ENCODE measurements at places on chromosomes 4 and X.
A peak's percentile ranks its signal among the peaks of the same experiment; 100 is the strongest.

DNA sequence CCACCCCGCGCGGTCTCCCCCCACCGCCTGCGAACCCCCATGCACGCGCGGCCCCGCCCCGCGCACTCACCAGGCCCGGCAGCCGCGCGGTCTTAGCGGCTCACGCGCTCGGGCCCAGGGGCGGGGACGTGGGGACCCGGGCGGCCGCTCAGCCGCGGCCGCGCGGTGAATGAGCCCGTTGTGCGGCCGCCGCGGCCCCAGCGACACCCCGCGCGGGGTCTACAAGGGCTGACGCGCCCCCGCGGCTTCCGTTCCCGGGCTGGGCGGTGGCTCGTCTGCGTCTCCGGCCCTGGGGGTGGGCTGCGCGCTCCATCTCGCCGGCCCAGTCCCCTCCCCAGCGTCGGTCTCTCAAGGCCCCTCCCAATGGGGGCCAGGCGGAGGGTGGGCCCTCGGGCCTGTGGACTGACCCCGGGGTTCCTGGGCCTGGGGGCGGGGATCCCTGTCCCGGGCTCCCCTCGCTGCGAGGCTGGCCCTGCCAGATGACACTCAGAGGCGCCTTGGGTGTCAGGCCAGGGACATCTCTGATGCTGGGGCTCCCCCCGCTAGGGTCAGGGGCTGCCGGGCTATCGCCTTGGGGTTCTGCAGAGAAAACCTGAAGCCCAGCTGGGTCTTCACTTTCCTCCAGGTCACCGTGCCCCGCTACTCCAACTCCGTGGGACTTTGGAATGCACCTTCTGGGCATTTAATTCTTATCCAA, 4.3 kb upstream of the SLC26A1 start:
- no peak for DNase-seq

DNA sequence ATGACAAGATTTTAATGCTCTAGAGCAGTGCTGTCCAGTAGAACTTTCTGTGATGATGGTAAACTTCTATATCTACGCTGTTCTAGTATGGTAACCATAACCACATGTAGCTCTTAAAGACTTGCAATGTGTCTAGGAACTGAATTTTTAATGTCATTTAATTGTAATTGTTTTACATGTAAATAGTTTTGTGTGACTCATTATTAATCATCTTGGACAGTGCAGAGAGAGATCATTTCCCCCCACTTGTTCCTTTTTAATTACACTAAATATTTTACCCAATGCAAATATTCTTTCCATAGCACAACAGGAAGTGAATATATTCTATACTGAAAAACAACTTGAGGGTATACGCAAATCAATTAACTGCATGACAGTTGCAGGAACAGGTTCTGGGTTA, 5.8 kb downstream of the ATG4A start:
- no peak for DNase-seq

DNA sequence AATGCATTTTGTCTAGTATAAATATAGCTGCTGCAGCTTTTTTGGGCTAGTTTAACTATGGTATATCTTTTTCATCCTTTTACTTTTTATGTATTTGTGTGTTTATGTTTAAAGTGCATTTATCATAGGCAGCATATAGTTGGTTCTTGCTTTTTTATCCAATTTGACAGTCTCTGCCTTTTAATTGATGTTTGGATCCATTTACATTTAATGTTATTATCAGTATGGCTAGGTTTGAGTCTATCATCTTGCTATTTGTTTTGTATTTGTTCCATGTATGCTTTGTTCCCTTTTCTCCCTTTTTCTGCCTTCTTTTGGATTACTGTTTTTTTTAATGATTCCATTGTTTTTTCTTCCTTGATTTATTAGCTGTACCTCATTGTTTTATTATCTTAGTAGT, 40.3 kb downstream of the GNL3L start:
- DNase-seq: no peak

DNA sequence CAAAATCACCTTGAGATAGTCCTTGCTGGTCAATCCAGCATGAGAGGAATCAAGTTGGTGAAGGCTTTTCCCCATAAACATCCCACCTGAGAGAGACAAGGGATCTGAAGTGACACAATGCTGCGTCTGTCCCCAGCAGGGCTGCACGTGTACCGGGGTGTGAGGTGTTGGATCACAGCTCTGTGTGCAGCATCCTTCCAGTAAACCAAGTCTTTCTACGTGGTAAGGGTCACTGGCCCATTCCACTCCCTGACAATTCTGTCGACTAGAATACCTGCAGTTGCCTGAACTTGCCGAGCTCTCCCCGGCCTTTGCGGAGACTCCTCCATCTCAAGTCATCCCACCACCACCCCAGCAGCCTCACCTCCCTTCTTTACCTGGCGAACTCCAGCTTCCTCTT, 14.8 kb downstream of the HELT start:
- DNase-seq: no peak

GRCh38 chr4:72084587-72085011, 52.8 kb downstream of the NPFFR2 start:
- no peak for DNase-seq

- DNase-seq: no peak
Measured at GRCh38 chr4:55857586-55857985, 4.1 kb downstream of the EXOC1 start.

- DNase-seq: no peak
Measured at GRCh38 chrX:46626566-46626965, 53.0 kb downstream of the CHST7 start.

DNA sequence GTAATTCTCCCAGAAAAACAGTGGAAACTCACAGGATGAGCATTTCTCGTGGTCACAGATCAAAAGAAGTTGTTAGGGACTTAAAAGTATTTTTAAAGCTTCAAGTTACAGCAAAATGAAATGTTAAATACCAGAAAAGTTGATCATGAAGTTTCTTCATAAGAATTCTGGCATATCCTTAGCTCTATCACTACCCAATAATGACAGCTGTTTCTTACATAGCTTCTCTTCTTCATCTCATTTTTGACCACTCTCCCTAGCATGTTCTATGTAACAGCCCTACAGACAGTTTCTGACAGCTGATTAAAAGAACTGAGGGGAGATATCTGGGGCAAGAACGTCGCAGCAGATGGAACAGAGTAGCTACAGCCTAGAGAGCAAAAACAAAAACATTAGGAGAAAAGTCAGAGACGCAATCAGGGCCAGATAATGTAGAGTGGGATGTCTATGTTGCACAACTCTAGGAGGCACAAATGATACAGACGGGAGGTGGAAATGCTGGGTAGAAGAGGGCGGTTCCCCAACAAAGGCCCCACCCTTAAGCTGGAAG, 108.7 kb downstream of the CORIN start:
- DNase-seq: no peak

DNA sequence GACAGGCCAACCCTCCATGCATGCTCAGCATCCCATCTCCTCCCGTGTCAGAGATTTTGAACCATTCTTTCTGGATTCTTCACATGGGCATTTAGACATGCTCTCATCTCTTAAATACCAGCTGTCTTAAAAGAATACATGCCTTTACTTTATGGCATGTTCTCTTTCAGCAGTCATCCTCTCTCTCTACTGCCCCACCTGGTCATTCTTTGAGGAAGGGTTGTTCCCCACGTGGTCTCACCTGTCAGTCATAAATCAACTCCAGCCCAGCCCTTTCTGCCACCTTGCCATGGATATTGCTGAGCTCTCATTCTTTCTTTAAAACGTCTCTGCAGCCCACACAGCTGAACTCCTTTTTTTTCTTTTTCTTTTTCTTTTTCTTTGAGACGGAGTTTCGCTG, 111.3 kb downstream of the ARHGAP10 start:
- DNase-seq: no peak

- DNase-seq: peak; percentile 54
Measured at GRCh38 chr4:30719454-30720020, 632 bp upstream of the PCDH7 start.

DNA sequence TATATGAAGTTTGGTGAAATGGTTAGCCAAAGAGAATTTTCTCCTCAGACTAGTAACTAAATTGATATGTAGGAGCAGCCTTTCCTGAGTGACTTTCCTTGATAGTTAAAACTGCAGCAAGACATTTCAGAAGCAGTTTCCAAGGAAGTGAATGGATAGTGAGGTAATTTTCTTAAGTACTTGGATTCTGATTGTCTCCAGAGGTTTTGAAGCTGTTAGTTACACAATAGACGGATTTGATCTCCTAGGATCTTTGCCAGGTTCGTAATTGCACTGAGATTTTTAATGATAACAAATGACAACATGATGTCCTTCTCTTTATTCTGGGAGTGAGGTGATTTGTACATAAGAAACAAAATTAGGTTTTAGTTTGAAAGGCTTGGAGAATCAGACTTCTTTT, 29.2 kb downstream of the PRRG1 start:
- no peak for DNase-seq

GRCh38 chr4:119537586-119537985, 91.0 kb downstream of the PDE5A start:
- DNase-seq: no peak

DNA sequence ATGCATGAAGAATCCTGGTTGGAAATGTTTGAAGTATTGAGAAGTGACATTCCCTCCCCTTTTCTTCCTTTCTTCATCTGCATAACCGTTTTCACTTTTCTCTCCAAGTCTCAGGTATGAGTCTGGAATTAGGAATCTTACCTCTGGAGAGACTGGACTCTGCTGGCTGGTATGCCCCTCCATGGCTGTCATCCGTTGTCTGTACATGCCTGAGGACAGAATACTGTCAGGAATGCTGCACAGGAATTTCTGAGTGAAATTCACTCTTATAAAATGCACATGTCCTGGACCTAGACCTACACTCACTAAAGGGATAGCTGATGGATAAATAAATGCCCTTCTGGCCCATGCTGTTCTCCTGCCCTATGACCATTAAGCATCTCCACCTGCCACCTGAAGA, 179.5 kb downstream of the MSN start:
- DNase-seq: no peak

DNA sequence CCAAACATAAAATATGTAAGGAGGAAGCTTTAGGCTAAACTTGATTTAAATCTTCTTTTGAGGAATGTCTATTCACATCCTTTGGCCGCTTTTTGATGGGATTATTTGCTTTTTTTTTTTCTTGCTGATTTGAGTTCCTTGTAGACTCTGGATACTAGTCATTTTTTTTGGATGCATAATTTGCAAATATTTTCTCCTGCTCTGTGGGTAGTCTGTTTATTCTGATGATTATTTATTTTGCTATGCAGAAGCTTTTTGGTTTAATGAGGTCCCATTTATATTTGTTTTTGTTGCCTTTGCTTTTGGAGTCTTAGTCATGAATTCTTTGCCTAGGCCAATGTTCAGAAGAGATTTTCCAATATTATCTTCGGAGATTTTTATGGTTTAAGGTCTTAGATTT, 144.9 kb downstream of the MAGEC2 start:
- DNase-seq: no peak

DNA sequence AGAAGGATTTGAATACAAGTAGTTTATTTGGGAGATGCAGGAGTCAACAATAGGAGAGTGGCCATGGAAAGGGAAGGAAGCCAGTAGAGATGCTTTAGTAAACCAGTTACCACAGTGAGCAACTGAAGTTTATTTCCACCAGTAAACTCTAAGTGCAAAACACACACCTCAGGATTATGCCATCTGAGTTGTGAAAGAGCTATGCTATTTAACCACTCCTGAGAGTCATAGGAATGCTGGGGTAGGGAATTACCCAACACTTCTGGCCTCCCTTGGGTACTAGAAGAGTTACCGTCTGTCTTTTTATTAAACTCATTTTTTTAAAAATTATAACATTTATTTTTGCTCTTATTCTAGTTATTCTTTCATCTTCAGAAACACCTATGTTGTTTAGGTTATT, 834.6 kb upstream of the AMOT start:
- no peak for DNase-seq

GRCh38 chr4:107366016-107366735, 330.1 kb upstream of the DKK2 start:
- DNase-seq: no peak

DNA sequence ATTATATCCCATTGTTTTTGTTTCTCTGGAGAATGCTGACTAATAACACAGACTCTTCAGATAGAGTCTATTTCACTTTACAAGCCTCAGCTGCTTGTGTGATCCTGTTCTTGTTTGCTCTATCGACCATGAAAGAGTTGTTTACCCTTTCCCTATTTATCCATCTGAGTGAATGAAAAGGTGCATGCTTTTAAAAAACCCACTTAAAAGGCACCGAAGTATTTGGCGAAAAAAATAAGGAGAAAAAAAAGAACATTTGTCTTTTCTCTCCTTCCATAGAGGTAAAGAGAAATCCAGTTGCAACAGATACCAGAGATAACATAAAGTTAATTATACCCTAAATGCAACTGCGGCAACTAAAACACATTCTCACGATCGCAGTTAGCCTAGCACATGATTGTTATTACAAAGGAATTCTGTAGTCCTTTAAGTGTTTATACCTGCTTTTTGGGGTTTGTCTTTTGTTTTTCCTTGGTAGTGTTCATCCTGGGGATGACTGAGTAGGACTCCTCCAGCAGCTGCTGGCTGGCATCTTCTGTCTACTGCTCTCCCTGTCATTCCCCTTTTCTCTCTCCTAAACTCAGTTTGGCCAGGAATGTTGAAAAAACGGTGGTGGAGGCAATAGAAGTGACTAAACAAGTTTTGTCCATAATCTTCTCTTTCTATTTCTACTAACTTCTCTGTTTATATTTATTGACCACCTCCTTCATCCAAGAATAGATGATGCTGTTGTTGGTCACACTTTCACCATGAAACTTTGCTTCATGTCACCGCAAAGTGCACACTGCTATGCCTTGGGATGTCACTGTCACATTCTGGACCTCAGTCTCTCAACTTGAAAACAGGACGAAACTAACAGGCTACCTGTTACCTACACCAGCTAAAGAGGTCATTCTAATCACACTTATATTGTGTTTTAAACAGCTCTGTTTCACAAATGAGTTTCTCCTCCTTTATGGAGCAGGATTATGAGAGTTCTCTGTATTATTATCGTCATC, 41.9 kb upstream of the FRAS1 start:
- DNase-seq: no peak

GRCh38 chrX:35351212-35351611, 408.6 kb downstream of the FAM47B start:
- DNase-seq: no peak

- peak; percentile 15 for DNase-seq
Measured at GRCh38 chr4:97720869-97721432, 422.3 kb downstream of the STPG2 start.

GRCh38 chr4:162499478-162499877, 335.7 kb upstream of the FSTL5 start:
- DNase-seq: no peak

DNA sequence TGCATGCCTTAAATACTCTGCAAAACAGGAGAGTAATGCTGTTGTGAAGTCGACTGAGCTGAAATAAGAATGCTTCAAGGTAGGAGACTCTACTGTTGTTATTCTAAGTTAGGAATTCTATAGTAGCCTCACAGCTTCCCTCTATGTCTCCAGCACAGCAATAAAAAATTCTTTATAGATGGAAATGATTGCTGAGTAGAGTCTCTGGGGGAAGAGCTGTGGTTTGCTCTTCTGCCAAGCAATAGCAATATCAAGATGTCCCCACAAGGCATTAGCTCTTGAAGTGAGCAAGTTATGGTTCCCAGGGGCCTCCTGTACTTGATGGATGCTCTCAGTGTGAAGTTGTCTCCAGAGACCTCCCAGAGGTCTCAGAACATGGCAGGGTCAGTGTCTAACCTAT, 880.6 kb upstream of the FRG1 start:
- no peak for DNase-seq

- no peak for DNase-seq
Measured at GRCh38 chr4:2433609-2434350, 15.0 kb downstream of the CFAP99 start.

- DNase-seq: no peak
Measured at GRCh38 chr4:2092669-2093053, 33.5 kb downstream of the NAT8L start.

Measured in renal cortex interstitium (tissue), 15 donors.